ENCODE measurements at places on chromosomes 16 and 17. TPM values are rescaled to one million over a fixed set of nuclear protein-coding genes. Genes with fewer than 3 reads are reported as not detected.

The SALL1 gene
- under 0.01 TPM for total RNA-seq

The CCDC154 gene
- 0.57 TPM for total RNA-seq

The ADAMTS18 gene
- not detected for total RNA-seq

The PRSS27 gene
- total RNA-seq: 1.9 TPM

The SERPINF2 gene
- total RNA-seq: 1.5 TPM

The HOXB2 gene
- not detected for total RNA-seq

The OTOP2 gene
- 0.34 TPM for total RNA-seq

Measured in nasal cavity respiratory epithelium epithelial cell of viscerocranial mucosa (primary cell).